SIG-M5 (cell line): ENCODE measurements at places on chromosomes 5 and 9.

- DNase-seq, result no peak
Observed at GRCh38 chr9:135864447-135865049, 42.8 kb downstream of the CAMSAP1 start.

DNA sequence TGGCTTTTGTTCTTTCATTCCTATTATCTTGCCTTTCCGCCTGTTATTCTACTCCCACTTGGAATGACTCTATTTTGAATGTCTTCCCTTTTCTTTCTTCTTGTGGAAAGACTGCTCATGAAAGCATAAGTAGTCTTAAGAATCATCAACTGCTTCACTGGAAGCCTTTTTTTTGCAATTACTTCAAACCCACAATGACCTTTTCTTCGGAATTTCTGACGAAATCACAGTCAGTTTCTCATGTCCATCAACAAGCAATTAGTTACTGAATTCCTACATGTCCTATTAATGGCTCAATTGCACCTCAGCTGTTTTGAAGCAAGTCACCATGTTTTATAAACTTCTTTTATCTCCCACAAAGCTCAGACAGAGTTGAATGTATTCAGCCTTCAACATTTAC, 196.2 kb downstream of the TARS1 start:
- DNase-seq, result no peak

GRCh38 chr5:154697371-154697770, 57.8 kb upstream of the LARP1 start:
- no peak for DNase-seq

DNA sequence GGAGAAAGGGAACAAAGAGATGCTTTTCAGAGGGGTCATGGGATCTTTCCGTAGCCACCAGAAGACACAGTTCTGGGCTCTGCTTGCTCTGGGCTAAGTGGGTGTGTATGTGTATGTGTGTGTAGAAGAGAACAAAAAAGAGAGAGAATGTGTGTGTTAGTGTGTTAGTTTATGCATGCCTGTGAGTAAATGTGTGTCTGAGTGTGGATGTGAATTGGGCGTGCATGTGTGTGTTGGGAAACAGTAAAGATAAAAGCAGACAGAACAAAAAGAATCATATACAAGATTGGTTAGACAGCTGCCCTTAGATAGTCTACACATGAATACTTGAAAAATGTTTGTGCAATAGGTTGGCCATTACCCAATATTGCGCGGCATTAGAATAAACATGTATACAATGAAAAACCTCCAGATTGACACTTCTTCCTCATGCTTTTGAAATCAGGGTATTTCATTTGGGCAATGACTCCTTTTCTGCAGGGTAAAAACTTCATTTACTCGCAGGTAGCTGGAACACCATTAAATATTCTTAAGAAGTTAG, 36.5 kb upstream of the HSPA9 start:
- no peak for DNase-seq

- DNase-seq, result peak; percentile 24
Observed at GRCh38 chr5:126624534-126624933, 23.8 kb downstream of the PHAX start.

DNA sequence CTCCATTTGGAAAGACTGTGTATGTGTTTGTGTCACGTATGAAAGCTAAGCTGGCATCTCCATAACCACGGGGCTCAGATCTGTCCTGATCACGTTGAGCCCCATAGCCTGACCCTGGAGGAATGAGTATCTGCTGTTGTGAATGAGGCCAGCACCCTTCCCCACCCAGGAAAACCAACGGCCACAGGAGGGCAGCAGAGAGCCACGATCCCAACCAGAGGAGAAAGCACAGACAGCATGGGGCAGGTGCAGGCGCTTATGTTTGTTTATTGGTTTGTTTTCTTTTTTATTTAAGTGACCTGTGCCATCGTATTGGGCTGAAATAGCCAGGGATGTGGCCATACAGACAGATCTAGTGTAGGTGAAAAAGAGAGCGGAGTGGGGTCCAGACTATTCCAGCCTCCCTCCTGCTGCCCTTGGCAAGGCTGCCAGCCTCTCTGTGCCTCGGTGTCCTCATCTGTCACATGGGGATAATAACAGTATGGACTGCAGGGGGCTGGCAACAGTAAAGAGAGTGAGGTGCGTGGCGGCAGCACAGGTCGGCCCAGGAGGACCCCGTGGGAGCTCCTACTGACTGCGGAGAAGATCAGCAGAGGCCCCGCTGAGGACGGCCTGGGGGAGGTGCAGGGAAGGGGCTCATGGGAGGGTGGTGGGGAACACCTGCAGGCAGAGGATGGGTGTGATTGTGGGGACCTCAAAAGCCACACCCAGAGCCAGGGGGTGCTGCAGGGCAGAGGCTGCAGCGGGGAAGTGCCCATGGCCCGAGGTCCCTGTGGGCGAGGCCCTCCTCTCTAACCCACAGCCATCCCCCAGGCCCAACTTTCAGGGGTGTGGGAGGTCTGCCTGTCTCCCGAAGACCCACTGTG, 12.1 kb downstream of the OR2V2 start:
- no peak for DNase-seq

DNA sequence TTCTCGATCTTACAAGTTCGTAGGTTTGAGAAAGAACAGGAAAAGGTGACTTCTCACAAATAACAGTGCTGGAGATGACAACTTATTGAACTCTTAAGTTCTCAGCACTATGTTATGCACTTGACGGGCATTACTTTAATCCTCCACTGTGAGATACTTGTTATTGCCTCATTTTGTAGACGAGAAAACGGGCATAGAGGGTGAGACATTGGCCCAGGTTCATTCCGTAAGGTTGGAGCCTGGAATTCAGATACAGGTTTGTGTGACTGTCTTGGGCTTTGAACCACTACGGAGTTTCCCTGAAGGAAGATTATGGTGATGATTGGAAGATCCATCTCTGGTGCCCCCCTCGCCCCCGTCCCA, 657 bp downstream of the MAT2B start:
- no peak for DNase-seq

DNA sequence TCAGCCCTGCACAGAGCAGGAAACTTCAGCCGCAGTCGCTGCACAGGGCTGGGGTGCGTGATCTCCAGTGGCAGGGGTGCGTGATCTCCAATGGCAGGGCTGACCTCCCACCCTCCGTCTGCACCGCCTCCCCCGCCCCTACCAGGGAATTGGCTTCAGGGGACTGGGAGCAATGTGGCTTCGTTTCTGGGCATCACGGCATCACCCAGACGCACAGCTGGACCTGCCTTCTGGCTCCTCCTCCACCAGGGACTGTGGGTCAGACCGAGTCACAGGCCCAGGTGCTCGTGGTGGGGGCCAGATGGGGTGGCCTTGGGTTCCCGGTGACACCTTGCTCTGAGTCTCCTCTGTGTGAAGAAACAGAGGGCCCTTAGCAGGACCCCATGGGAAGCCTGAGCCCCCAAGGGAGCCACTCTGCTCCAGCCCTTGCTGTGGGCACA, 51.1 kb downstream of the AHRR start:
- no peak for DNase-seq

GRCh38 chr9:84322828-84323227, 17.7 kb downstream of the SLC28A3 start:
- no peak for DNase-seq

DNA sequence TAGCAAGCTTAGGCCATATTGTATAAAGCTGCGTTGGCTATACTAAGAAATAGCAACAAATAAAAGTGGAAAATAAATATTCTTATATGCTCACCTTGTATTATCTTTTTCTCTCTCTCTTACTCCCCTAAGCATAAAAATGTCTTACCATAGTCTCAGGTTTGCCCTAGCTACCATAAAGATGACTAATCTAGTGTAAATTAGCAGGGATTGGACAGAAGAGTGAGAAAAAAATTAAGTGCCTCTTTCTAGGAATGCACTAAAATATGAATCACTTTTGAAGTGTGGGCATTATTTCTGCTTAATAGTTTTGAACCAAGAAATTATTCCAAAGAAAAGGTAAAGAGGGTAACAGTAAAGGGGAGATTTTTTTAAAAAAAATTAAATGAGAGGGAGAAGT, 201.3 kb downstream of the HINT1 start:
- no peak for DNase-seq

DNA sequence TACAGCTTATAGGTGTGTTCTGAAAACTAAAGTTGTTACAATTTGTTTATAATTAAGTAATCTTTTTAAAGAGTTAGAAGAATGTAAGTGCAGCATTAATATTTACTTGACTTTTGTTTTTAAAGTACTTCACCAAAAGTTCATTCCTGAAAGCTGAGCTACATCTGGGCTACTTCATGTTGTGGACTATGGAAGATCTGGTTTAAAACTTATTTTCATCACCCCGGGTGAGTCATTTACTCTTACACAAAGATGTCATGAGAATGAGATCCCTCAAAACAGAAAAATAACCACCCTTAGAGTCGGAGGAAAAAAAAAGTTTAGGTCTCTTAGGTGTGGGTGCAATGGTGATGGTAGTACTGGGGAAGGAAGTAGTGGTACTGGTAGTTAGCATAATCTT, 5.1 kb downstream of the POU5F2 start:
- no peak for DNase-seq

- no peak for DNase-seq
Observed at GRCh38 chr5:107496466-107496865, 174.3 kb downstream of the EFNA5 start.

GRCh38 chr5:115720888-115721287, 95.1 kb upstream of the TMED7 start:
- no peak for DNase-seq

GRCh38 chr5:21711866-21712758, 1141.0 kb downstream of the CDH12 start:
- DNase-seq, result no peak

DNA sequence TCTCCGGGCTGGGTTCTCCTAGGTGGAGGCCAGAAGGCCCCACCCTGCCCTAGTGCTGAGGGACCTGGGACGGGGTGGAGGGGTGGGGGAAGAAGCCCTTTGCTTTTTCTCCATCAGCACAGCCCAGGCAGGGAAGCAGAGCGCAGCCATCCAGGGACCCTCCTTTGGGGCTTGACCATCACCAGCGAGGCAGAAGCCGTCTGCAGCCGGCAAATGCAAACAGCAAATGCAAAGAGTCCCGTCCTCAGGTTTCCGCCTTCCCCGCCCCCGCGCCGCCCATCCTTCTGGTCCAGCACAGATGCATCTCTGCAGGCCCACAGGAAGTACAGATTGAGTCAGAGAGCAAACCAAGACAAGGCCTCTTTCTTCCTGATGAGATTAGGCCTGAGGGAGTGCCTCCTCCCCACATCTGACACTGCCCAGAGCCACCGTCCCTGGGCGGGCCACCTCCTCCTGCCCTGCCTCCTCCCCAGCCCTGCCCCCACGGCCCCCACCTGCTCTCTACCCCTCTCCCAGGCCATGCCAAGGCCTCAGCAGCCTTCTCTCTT, 23.4 kb downstream of the CORO2A start:
- DNase-seq, result no peak

DNA sequence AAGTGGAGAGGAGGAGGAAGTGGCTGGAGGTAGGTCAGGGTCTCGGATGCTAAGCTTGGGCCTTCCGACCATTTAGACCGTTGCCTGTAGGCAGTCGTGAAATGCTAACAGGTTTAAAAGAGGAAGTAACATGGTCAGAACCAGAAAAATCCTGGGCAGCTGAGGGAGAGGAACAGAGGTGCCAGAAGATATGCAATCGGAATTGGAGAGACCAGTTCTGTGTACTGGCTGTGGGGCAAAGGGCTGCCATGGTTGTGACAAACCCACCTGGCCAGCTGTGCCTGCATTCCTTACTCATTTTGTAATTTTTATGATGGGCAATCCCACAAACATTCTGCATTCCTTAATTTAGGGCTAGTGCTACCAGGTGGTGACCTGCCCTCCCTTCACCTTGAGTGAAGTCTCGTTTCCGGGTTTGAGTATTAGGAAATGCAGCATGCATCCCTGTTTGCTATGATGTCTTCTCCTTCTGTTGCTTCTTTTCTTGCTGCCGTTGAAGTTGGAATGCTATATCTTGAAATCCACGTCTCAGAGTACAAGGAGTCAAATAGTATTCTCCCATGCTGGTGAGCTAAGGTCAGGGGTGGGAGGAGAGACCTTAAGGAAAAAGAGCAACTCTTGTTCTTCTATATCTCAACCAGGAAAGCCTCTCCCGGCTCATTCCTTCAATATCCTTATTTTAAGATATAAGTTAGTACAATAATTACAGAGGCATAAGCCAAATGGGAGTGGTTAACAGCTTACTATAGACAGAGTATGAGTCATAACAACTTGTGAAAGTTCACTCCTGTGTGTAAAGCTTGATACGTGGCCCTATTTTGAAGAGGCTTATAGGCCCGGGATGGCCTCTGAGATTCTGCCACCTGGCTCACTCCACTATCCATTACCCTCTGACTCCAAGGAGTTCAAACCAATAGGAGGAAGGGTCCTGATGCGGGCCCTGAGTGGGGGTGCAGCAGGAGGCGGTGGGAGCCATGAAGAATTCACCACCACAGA, 37.0 kb downstream of the B4GALT1 start:
- peak; percentile 4 for DNase-seq

DNA sequence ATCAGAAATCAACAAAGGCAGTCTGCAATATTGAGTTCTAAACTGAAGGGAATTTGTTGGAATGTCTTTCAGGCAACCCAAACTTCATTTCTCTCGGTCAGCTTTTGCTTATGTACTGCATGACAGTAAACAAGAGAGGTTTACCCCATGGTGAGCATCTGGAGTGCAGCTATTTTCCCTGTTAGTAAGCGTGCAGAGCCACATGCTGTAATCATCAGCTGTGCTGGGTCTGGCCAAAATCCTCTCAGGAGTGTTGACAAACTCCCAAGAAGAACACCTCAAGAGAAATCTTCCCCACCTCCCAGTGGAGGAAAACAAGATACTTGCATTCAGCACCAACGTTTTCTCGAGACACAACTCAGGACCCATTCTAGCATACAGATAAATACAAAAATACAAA, 83.6 kb upstream of the ADAMTSL1 start:
- no peak for DNase-seq

- no peak for DNase-seq
Observed at GRCh38 chr5:178403956-178404600, 171.5 kb upstream of the PHYKPL start.

GRCh38 chr9:69719983-69720382, 39.8 kb downstream of the PTAR1 start:
- DNase-seq, result no peak

- DNase-seq, result no peak
Observed at GRCh38 chr9:4894076-4894475, 91.0 kb upstream of the JAK2 start.

- no peak for DNase-seq
Observed at GRCh38 chr9:27586304-27586703, 13.0 kb upstream of the C9orf72 start.

- no peak for DNase-seq
Observed at GRCh38 chr5:56321236-56321881, 88.2 kb upstream of the ANKRD55 start.

GRCh38 chr9:86353655-86354010, 577 bp downstream of the TUT7 start:
- no peak for DNase-seq

- DNase-seq, result no peak
Observed at GRCh38 chr5:35415309-35415708, 185.0 kb upstream of the PRLR start.

- DNase-seq, result no peak
Observed at GRCh38 chr9:20191228-20191840, 402.5 kb upstream of the SLC24A2 start.

GRCh38 chr9:15834541-15834940, 281.7 kb downstream of the CCDC171 start:
- no peak for DNase-seq

GRCh38 chr5:8660133-8660893, 791.4 kb downstream of the MTRR start:
- DNase-seq, result no peak
